Central memory CD4-positive, alpha-beta T cell (primary cell): ENCODE measurements at places on chromosomes 1 and 21.
A peak's percentile ranks its signal among the peaks of the same experiment; 100 is the strongest.

DNA sequence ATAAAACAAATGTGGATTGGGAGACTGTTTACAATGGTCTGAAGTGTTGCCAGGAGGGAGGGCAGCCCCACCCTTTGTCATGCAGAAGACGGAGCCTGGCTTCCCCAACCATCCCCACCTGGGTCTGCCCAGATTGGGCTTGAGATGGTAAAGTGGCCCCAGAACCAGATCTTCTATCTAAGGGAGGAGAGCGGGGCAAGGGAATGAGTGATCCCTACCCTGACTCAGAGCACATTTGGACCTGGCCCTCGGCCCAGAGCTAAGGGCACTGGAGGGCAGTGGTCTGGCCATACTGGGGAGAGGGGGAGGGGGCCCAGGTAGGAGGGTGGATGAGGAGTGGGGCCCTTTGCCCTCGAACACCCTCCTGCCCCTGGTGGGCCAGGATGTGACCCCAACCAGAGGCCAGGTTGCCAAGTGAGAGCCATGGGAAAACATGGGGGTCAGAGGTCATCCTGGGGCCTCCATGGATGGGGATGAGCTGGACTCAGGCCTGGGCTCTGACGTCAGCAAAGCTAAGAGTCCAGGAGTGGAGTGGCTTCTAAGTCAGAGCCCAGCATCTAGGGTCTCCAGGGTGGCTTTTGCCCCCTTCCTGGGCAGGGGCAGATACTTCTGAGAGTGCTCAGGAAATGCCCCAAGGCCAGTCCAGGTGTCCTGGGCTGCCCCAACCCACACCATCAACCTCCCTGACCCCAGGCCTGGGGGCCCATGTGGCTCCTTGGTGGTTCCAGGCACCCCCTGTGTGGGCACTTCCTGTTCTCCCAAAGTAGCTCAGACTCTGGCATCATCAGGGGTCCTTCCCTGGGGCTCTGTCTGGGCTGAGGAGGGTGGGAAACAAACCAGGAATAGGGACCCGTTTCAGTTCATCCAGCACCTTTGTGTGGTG lies 1.6 kb upstream of the LEFTY1 start:
- no peak for DNase-seq

GRCh38 chr1:39164256-39164655 lies 40.2 kb upstream of the MACF1 start:
- DNase-seq: no peak

DNA sequence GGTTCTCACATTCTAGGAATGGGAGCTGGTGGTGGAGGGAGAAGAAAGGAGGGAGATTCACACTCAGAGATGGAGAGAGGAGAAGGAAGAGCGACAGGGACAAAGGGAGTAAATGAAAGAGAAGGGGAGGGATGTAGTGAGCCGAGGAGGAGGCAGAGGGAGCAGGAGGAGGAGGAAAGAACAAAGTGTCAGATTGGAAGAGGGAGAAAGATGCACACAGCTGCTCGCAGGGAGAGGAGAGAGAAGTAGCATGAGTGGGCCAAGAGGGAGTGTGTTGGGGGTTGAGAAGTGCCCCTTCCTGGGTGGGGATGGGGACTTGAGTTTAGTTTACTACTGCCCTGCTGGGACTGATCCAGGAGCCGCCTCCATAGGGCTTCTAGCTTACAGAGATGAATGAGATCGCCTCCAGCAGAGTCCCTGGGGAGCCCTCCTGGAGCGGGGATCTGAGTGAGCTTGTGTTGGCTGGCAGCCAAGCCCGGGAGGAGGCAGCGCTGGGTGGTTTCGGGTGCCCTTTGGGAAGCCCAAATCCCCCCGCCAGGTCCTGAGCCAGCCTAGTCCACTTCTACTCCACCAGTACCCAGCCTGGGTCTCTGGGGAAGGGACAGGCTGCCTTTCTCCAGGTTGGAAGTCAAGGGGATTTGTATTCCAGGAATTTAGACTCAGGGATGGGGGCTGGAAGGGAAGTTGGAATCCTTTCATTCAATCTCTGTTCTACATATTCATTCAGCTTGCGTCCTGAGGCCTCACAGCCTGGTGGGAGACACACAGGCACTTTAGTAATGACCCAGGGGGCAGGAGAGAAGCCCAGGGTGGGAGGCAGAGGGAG lies 20.9 kb downstream of the PTPRU start:
- no peak for DNase-seq

- no peak for DNase-seq
These were observed 113.1 kb upstream of the RGS18 start for GRCh38 chr1:192045131-192045530.

DNA sequence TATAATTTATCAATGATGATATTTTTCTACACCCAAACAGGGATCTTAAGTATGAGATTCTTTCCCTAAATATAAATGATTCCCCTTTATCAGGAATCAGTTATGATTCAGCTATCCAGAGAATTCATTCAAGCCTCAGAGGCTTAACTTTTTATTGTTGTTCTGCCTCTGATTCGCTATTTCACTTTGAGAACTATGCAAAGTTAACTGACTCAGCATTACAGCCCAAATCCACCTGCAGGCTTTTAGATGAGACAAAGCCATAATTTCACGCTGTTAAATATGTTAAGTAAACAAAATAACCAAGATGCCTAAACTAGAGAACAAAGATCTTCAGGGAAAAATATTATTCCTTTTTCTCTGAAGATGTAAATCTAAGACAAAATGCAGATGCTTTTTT lies 8.5 kb downstream of the SCYL3 start:
- no peak for DNase-seq

- no peak for DNase-seq
These were observed 289.8 kb upstream of the POU3F1 start for GRCh38 chr1:38336301-38336923.

DNA sequence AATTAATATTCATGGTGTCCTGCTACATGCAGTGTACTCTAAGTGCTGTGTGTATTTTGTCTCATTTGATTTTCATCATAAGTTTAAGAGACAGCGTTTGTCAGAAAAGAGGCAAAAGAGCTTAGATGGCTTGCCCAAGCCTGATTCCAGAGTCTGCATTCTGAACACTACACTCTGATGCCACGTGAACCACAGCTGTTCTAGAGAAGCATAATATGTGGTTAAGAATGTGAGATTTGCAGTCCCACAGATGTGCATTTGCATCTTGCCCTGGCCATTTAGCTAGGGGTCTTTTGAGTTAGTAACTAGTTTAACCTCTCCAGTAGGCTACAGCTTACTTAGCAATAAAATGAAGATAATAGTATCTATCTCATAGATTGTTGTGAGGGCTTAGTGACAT lies 9.2 kb upstream of the GADD45A start:
- no peak for DNase-seq

GRCh38 chr1:196510451-196510850 lies 97.8 kb downstream of the KCNT2 start:
- DNase-seq: no peak

- DNase-seq: no peak
These were observed 84.5 kb downstream of the ATP6V1G3 start for GRCh38 chr1:198455966-198456365.

DNA sequence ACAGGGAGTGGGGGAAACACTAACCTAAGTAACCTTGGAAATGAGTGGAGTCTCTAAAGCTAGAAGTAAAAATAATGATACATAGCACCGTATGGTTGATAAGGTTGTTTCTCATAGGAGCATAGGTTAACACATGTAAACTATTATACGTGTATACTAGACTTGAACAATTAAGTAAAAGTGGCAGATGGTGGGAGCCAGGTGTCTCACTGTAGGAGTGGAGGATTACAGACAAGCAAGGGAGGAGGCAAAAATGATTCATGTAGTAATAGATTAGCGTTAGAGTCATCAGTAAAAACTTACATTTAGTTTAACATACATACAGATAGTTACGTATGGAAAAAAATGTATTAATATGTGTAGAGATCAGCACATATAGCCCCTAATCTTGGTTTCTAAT lies 138.4 kb upstream of the DSCAM start:
- no peak for DNase-seq

- DNase-seq: peak; percentile 7
These were observed 20.3 kb upstream of the C2CD2 start for GRCh38 chr21:41973861-41974751.
